Stimulated activated CD4-positive, alpha-beta T cell treated with anti-CD3 and anti-CD28 coated beads, Interleukin-1b, Interleukin-23, amount 100 ng/mL, for 1 hour (primary cell): ENCODE measurements at places on chromosomes 5 and 9.

- DNase-seq: peak; percentile 19
These were observed 42.6 kb downstream of the ANKRD55 start for GRCh38 chr5:56190497-56190896.

DNA sequence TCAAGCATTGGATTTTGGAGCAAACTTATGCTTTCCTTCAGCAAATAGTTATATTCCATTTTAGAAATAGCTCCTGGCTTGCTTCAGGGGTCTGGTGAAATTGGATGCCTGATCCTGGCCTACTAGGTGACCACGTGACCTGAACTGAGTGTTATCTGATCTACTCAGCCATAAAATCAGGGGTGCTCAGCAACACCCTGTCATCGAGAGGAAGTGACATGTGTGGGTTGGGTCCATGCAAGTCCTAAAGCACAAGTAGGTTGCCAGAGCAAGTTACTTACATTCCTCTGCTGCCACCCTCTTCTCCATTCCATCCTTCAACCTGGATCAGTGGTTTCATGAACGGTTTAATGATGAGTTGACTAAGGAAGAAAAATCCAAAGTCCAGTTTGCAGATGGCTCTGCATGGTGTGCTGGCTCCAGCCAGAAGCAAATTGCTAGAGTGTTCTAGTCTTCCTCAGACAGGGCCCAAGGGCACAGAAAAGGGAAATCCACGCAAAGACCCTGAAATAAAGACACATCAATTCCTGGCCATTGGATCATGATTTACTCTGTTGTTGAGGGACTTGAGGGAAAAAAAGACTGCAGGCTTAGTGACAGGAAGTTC, 2.8 kb upstream of the FAM193B start:
- no peak for DNase-seq

DNA sequence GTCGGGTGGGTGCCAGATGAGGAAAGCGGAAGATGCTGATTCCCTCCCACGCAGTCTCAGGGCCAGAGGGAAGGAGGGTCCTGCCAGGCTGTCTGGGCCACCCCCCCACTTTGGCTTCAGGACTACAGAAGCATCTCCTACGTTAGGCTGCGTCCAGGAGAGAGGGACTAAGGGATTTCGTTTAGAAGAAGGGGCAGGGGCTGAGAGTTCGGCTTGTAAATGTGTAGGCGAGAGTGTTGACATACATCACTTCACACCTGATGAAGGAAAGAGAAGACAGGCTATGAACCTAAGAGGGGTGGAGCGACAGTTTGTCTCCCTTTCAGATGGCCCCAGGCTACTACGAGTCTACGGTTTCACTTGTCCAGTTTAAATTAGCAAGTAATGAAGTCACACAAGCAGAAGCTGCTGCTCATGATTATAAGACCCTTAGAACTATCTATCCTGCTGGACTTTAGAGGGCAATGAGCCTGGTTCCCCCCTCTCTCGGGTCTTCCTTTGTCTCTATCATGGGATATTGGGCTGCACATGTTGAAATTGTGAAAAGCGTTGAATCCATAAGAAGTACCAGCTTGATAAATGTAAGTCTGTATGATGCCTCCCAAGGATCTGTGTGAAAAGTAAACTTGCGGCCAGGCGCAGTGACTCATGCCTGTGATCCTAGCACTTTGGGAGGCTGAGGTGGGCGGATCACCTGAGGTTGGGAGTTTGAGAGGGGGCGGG, 193.0 kb downstream of the AOPEP start:
- DNase-seq: no peak

GRCh38 chr9:15135164-15135792, 171.7 kb downstream of the TTC39B start:
- no peak for DNase-seq

- DNase-seq: no peak
These were observed 11.9 kb downstream of the RAPGEF1 start for GRCh38 chr9:131727795-131728545.

GRCh38 chr5:29263915-29264351, 1929.6 kb upstream of the CDH6 start:
- no peak for DNase-seq

DNA sequence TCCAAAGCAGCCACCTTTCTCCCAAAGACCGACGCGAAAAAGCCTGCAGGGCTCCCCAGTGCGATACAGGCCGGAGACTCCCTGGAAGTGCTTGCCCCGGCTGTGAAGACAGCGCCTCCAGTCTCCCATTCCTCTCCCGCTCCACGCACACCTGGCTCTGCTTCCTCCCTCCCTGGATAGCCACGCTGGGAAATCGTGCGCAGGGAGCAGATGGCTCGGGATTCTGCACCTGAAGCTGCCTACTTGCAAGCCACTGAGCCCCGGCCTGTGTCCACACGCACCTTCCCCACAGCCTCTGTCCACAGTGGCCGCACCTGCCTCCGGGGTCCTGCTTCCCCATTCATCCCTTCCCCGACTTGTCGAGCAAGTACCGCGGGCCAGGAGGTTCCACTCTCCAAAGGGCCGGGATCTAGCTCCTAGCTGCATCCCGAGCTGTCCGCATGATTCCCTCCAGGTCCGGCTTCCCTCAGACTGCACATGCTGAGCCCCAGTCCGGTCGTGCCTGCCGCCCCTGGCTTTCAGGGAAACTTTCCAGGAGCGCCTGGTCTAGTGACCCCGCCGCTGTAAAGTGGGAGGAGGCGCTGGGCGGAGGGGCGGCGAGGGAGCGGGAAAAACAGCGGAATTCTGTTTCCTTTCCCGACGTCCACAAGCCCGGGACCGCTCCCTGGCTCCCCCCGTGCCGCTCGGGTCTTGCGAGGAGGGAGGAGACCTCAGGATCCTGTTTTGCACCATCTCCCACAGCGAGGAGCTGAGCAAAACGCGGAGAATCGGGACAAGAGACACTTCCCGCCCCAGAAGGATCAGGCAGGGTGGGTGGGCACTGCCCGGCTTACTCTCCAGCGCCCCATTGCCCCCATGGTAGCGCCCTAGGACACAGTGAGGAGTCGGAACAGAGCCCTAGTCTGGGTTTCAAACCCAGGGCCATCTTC, 2.0 kb downstream of the SEMA6A start:
- no peak for DNase-seq

GRCh38 chr9:108836319-108836718, 19.5 kb downstream of the ACTL7B start:
- no peak for DNase-seq

- DNase-seq: no peak
These were observed 124.7 kb downstream of the PAPPA start for GRCh38 chr9:116278326-116278725.
